Amygdala (tissue), 56 donors: ENCODE measurements at places on chromosomes 5 and 9.

- no peak for DNase-seq
Measured at GRCh38 chr9:31210978-31211570, 1173.4 kb upstream of the ACO1 start.

GRCh38 chr5:131944702-131945550, 537 bp downstream of the MEIKIN start:
- no peak for DNase-seq

- DNase-seq = no peak
Measured at GRCh38 chr9:21154018-21154608, 12.3 kb downstream of the IFNA21 start.

DNA sequence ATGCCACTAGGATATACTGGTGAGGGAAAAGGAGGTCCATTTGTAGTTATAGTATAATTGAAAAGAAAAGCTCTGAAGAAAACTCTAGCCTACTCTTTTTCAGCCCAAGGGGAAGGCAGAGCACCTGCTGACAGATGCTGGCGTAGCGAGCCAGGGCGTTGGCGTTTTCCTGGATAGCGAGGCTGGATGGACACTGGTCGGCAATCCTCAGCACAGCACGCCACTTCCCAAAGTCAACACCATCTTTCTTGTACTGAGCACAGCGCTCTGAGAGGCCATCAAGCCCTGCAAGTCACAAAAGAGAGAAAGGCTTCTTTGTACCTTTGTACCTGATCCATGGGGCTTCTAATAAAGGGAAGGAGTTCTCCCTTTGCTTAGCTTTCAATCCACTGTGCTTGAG, 8.2 kb downstream of the ALDOB start:
- no peak for DNase-seq

GRCh38 chr5:120677481-120677880, 213.4 kb downstream of the PRR16 start:
- no peak for DNase-seq

DNA sequence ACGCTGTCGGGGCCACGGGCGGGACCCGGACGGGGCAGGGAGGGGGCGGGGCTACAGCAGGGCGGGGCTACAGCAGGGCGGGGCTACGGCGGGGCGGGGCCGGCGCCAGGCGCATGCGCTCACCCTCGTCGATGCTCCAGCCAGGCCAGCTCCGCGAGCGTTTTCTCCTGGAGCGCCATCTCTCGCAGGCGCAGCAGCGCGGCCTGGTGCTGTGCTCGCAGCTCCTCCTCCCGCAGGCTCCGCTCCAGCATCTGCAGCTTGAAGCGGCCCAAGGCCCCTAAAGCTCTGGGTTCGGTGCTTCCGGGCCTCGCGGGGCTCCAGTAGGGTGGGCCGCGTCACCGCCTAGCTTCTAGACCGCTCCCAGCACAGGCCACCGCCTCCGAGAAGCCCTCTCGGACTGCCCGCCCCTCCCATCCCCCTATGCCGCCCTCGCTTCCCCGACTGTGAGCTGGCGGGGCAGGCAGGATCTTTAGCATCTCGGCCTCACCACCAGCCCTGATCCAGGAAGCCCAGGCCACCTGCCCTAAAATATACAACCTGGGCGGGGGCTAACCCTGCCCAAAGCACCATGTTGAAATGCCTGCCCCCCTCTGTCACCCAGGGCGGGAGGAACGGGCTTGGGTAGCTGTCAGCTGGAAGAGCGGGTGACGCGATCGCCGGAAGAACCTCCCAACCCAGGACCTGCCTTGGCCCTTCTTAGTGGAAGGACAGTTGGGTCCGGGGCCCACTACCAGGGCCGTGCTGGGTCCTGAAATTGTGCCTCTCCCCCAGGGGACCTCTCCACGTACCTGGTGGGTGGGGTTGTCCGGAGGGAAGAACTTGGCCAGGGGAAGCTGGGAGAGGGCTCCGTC, 21.9 kb upstream of the QSOX2 start:
- peak; percentile 78 for DNase-seq

DNA sequence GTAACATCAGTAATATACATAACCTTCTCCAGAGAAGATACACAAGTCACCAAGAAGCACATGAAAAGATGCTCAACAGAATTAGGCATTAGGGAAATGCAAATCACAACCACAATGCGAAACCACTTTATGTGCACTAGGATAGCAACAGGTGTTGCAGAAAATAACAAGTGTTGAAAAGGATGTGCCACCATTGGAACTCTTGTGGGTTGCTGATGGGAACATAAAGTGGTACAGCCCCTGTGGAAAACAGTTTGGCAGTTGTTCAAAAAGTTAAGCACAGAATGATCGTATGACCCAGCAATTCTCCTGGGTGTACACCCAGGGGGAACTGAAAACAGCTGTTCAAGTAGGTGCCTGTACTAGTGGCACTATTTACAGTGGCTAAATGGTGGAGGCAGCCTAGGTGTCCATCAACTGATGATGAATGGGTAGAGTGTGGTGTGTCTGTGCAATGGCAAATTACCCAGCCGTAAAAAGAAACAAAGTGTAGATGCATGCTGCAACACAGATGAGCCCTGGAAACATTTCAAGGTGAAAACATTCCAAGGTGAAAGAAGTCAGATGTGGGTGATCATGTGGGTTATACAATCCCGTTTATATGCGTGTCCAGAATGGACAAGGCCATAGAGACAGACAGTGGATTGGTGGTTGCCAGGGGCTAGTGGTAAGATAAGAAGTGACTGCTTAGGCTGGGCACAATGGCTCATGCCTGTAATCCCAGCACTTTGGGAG, 27.2 kb downstream of the CCDC69 start:
- DNase-seq = no peak

- no peak for DNase-seq
Measured at GRCh38 chr9:112288029-112288428, 45.4 kb downstream of the PTBP3 start.

GRCh38 chr5:14526493-14526892, 55.1 kb upstream of the OTULINL start:
- no peak for DNase-seq

DNA sequence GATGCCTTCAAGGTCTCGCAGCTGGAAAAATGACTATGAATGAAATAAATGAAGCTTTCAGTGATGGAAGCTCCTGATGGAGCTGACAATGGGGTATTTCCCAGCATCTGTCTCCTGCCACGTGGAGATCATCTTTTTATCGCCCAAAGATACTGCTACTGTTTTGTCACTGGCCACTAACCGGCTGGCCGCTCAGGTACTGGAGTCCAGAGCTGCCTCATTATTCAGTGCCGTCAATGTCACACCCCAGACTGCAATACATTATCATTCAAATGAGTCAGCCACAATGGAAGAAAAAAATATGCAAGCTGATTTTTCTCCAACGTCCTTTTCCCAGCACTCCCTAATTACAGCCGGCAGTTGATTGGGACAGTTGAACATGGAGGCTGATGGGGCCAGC, 280.4 kb downstream of the ZSWIM6 start:
- no peak for DNase-seq

DNA sequence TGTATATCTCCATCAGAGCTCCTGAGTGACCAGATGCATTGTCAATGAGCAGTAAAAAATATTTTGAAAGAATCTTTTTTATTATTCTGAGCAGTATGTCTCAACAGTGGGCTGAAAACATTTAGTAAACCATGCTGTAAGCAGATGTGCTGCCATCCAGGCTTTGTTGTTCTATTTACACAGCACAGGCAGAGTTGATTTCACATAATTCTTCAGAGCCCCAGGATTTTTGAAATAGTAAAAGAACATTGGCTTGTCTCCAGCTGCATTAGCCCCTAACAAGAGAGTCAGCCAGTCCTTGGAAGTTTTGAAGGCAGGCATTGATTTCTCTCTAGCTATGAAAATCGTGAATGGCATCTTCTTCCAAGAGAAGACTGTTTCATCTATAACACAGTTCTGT, 25.2 kb upstream of the ENTREP1 start:
- DNase-seq = no peak

DNA sequence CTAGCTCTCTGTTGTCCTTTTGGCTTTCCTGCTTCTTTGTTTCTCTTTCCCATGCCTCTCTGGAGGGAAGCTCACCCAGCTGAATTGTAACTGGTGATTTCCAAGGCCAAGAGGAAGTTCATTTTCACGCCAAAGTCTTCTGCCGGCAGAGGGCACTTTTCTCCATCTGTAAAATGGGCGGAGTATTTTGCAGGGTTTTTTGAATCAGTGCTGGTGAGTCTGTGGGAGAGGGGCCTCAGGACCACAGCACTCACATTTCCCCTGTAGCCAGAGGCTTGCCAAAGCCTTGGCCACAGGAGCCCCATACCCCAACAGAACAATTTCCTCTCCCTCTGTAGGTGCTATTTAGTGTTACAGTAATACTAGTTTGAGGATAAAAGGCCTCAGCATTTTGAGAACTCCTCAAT, 42.3 kb upstream of the MATR3 start:
- no peak for DNase-seq

DNA sequence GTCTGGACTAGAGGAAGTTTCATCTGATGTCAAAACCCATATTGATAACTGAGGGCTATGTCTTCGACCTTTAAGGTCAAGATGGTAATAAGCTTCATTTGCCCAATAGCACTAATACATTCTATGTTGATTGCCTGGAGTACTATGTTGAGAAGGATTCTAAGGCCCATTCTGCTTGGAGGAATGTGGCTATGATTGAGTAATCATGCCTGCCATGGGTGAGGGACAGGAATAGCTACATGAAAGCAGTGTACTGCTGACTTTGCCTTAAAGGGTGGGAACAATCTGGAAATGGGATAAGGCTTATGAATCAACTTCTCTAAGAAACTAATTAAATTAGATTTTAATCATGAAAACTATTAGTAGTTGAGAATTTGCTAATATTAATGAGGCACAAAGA, 13.6 kb downstream of the NNT start:
- no peak for DNase-seq

GRCh38 chr5:57316798-57317327, 143.0 kb downstream of the GPBP1 start:
- DNase-seq = no peak

GRCh38 chr5:140671472-140672125, 1.8 kb downstream of the DND1 start:
- no peak for DNase-seq

DNA sequence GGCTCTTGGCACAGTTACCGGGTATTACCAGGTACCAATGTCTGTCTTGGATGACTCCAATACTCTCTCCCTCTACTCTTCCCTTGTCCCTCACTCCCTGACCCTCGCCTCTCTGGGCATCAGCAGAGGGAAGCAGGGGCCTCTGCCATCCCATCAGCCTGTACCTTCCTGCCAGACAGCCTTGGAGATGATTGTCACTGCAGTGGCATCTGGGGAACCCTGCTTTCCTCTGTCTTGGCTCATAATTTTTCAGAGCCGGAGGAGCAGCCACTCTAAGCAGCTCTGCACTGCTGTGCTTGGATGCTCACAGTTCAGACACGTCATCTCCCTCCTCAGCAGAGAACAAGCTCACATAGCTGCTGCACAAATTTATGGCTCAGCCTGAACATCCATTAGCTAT, 274.1 kb downstream of the SMARCA2 start:
- no peak for DNase-seq

- DNase-seq = no peak
Measured at GRCh38 chr5:138663009-138663408, 87.8 kb upstream of the HSPA9 start.

- DNase-seq = no peak
Measured at GRCh38 chr9:114282926-114283325, 40.0 kb upstream of the ORM1 start.

DNA sequence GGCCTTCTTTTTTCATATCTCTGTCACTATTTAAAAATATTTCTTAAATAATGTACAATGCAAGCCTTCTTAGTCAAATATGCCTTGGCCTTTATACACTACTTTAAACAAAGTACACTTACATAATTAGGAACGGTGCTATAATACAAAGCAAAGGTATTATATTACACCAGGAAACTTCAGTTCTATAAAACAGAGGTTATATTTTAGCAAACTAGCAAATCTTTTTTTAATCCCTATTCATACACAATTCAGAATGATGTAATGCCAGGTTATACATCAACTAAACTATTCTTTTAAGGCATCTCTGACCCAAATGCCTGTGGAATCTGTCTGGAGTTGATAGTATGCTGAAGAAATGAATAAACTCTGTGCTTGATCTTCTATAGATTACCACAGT, 10.7 kb upstream of the LURAP1L start:
- no peak for DNase-seq

DNA sequence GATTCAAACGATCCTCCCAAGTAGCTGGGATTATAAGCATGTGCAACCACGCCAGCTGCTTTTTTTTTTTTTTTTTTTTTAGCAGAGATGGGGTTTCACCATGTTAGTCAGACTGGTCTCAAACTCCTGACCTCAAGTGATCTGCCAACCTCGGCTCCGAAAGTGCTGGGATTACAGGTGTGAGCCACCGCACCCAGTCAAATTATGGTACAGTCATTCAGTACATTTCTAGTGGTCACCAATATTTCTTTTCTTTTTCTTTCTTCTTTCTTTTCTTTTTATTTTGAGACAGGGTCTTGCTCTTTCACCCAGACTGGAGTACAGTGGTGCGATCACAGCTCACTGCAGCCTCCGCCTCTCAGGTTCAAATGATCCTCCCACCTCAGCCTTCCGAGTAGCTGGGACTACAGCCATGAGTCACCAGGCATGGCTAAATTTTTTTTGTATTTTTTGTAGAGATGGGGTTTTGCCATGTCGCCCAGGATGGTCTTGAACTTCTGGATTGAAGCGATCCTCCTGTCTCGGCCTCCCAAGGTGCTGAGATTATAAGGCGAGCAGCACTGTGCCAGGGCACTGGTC, 25.4 kb upstream of the DCP2 start:
- no peak for DNase-seq

GRCh38 chr5:10746711-10747110, 14.3 kb downstream of the DAP start:
- DNase-seq = no peak

- no peak for DNase-seq
Measured at GRCh38 chr5:30390095-30390494, 803.4 kb upstream of the CDH6 start.

GRCh38 chr5:135343413-135343812, 55.6 kb downstream of the MACROH2A1 start:
- DNase-seq = no peak

- DNase-seq = no peak
Measured at GRCh38 chr9:76592091-76592973, 133.3 kb downstream of the GCNT1 start.

DNA sequence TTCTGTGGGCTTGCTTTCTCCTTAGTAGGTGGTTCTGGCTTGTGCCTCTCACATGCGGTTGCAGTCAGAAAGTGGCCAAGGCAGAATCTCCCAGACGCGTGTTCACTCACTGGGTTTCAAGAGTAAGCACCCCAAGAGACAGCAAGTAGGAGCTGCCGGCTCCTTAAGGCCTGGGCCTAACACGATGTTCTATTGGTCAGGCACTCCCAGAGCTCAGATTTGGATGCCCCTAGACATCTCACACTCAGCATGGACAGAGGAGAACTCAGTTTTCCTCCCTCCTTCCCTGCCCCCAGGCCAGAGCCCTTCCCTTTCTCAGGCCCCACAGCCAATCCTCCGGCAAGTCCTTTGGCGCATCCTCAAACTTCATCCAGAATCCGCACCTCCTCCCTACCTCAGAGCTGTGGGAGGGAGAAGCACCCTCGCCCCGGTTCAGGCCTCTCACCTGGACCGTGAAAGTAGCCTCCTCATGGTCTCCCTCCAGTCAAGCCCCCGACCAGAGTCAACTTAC, 6.5 kb upstream of the CARD19 start:
- no peak for DNase-seq
